GM23338 (cell line): ENCODE measurements at places on chromosomes 16 and 17. TPM values are rescaled to one million over a fixed set of nuclear protein-coding genes. Genes with fewer than 3 reads are reported as not detected.

The CD300LB gene
- not detected in 2 replicates for polyA plus RNA-seq

The PRAC1 gene
- 0.70 TPM in 1 of 2 replicates, not detected in the other for polyA plus RNA-seq

The KRTAP4-5 gene
- polyA plus RNA-seq: not detected in 2 replicates

The EPOP gene
- polyA plus RNA-seq: 0.42 and 0.82 TPM in 2 replicates

The ST6GALNAC2 gene
- polyA plus RNA-seq: not detected in 2 replicates

The HS3ST4 gene
- 0.44 and 0.89 TPM in 2 replicates for polyA plus RNA-seq

The IL34 gene
- polyA plus RNA-seq: 3.1 and 4.3 TPM in 2 replicates

The KCNJ18 gene
- not detected in 2 replicates for polyA plus RNA-seq

The AATK gene
- 1.1 and 1.3 TPM in 2 replicates for polyA plus RNA-seq

The RNF227 gene
- 0.35 and 0.42 TPM in 2 replicates for polyA plus RNA-seq

The TMIGD1 gene
- not detected in 2 replicates for polyA plus RNA-seq

The HOXB1 gene
- polyA plus RNA-seq: not detected in 2 replicates

The PRR35 gene
- polyA plus RNA-seq: 0.32 and 0.63 TPM in 2 replicates

The FOXN1 gene
- not detected in 2 replicates for polyA plus RNA-seq

The SLFN14 gene
- polyA plus RNA-seq: not detected in 2 replicates

The SGF29 gene
- polyA plus RNA-seq: 17.6 and 20.0 TPM in 2 replicates

The PDILT gene
- not detected in 2 replicates for polyA plus RNA-seq

The CCDC154 gene
- 0.31 and 0.49 TPM in 2 replicates for polyA plus RNA-seq

The SEZ6L2 gene
- polyA plus RNA-seq: 17.8 and 18.0 TPM in 2 replicates

The SNX20 gene
- not detected in 2 replicates for polyA plus RNA-seq

The OR1F1 gene
- not detected in 2 replicates for polyA plus RNA-seq

The RHOT1 gene
- 38.8 and 40.8 TPM in 2 replicates for polyA plus RNA-seq

The LGALS9B gene
- polyA plus RNA-seq: not detected in 2 replicates

The TNP2 gene
- polyA plus RNA-seq: not detected in 2 replicates

The EPX gene
- not detected in 2 replicates for polyA plus RNA-seq
